ENCODE measurements at places on chromosomes 2 and 18.

- no peak for DNase-seq
Observed at GRCh38 chr2:74695663-74696062, 41.6 kb downstream of the SEMA4F start.

DNA sequence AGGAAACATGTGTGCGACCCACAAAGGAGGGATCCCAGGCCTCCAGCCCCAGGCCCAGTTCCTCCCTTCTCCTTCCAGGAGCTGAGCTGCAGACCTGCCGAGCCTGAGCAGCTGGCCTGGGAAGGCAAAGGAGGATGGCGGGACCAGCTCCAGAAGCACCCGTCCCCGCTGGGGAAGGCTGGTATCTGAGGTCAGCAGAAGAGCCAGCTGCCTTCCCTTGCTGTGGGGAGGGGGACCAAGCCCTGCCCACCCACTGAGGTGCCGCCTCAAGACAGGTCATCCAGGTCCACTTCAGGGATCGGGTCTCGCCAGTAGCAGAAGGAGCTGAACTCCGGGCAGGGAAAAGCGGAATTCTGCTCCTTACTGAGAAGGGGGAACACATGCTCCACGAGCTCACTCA, 73.2 kb downstream of the EMILIN2 start:
- no peak for DNase-seq

GRCh38 chr2:60550178-60550983, 3.1 kb downstream of the BCL11A start:
- no peak for DNase-seq

- DNase-seq = no peak
Observed at GRCh38 chr2:174699993-174700766, 64.1 kb downstream of the CHRNA1 start.

- DNase-seq = no peak
Observed at GRCh38 chr2:140136366-140136765, 1356.2 kb upstream of the NXPH2 start.

GRCh38 chr2:175737722-175738361, 264.2 kb downstream of the LNPK start:
- DNase-seq = no peak

DNA sequence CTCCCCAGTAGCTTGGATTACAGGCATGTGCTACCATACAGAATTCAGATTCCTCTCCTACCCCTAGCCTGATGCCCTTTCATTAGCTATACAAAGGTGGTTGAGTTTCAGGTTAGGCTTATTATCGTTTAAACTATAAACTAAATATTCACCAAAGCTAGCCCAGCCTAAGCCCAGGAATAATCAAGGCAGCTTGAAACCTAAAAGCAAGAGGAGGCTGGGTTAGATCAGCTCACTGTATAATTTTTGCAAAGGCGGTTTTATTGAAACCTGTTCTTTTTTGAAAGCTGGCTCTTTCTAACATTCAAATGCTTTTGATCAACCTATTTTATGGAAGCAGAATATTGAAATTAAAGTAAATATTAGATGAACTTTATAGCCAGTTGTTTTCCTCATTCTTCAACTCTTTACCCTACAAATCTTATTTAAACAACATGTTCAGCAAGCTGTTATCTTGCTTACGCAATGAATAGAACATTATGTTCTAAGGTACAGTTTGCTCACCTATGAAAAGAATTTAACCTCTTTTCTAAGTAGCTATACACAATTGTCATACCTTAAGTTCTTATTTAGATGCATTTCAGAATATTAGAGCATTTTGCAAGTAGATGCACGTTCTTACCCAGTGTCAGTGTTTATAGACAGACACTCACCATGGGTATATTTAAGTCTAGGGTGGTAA, 241.6 kb downstream of the NEDD4L start:
- DNase-seq = no peak

- no peak for DNase-seq
Observed at GRCh38 chr2:96164459-96165184, 19.4 kb upstream of the DUSP2 start.

DNA sequence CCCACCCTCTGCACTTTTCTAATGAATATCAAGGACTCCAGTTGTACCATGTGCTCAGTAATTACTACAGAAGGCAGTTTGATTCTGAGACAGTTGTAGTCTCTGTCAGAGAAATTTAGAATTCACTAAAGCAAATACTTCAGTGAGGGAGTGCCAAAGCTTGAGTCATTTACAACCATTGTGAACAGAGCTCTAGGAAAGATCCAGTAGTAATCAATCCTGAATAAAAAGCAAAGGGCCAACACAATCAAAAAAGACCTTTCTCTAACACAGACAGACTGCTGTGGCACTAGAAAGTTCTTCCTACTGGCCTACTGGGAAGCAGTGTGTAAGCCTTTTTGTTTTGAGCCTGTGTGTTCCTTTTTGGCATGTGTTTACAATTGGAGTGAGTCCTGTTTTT, 135.6 kb upstream of the UNC80 start:
- no peak for DNase-seq

DNA sequence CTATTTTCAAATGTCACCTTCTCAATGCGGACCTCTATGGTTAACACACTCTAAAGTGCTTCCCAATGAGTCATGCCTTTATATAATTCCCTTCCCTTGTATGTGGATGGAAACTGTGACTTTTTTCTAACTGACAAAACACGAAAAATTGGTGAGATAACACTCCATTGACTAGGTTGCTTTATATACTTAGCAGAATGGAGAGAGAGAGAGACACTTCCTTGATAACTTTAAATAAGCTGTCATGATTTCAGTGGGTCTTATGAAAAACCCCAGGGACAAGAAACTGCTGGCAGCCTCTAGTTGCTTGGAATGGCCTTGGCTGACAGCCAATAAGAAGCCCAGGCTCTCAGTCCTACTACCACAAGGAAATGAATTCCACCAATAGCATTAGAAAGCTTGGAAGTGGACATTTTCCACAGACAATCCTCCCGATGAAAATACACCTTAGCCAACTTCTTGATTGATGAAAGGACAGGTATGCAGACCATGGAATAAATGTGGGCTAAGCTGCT, 322.2 kb downstream of the ZNF804A start:
- DNase-seq = no peak

DNA sequence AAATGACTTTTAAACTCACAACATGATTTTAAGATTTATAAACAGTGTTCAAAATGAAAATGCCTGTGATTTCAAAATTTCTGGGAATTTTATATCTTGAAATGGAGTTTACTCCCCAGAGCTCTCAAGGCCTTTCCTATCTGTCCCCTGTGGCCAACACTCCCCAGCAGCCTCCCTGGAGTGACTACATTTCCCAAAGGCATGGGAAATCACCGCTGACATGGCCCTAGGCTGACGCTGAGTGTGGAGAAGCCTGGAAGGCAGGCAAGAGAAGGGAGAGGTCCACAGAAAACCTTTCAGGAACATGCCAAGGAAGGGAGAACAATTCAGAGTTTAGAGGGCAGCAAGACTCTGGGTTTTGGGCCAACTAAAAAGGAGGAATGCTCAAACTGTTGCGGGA, 20.2 kb upstream of the ZFP36L2 start:
- no peak for DNase-seq

DNA sequence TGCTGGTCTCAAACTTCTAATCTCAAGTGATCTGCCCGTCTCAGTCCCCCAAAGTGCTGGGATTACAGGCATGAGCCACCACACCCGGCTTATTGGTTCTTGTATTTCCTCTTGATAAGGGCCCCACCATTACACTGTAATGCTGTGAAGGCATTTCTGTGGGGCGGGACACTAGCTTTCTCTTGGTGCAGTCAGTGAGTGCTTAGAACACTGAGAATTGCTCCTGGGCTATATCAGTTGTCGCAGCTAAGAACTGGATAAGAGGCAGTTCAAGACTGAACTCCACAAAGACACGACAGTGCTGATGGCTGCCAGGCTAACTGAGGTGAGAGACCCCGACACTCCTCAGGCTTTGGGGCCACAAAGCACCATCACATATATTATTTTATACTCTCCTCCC, 2.1 kb downstream of the KHK start:
- no peak for DNase-seq

GRCh38 chr2:226891780-226892590, 56.1 kb downstream of the RHBDD1 start:
- no peak for DNase-seq

DNA sequence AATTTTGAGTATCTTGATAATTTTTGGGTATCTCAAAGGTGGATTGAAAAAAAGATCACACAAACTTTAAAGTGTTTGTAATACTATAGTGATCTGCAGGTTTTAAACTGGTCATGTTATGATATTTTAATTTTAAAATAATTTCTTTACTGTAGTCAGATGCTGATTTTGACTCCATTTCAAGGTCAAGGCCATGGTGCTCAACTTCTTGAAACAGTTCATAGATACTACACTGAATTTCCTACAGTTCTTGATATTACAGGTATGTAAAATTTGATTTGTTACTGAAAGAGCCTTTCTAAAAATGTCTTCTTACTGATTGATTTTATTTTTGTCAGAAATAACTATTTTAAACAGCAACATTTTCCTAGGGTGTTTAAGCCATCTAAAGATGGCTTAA, 33.1 kb upstream of the METAP1D start:
- DNase-seq = no peak

- DNase-seq = no peak
Observed at GRCh38 chr2:178227187-178227586, 32.9 kb downstream of the OSBPL6 start.

GRCh38 chr18:1604751-1605150, 700.1 kb downstream of the ADCYAP1 start:
- DNase-seq = no peak

GRCh38 chr2:239587841-239588240, 187.0 kb upstream of the HDAC4 start:
- no peak for DNase-seq

- DNase-seq = no peak
Observed at GRCh38 chr2:18373081-18373480, 187.4 kb downstream of the RDH14 start.

DNA sequence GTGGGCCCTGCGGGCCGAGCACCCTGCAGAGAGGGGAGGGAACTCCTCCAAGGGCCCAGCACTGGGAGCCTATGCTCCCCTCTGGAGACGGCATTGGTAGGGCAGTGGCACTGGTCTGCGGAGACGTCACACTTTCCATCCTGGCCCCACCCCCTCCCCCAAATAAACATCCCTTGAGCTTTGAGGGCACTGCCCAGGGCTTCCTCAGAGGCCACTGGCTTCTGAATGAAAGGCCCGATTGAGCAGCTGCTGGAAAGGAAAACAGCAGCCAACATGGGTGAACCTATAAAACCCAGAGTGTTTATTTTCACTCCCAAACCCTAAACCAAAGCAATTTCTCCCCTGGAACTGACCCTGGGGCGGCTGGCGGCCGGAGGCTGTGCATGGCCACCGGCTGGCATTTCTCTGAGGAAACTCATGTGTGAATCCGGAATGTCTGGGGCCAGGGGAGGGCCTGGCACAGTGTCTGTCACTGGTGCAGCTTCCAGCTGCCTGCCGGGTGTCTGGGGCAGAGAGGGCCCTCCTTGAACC, 138.9 kb downstream of the DYSF start:
- no peak for DNase-seq

DNA sequence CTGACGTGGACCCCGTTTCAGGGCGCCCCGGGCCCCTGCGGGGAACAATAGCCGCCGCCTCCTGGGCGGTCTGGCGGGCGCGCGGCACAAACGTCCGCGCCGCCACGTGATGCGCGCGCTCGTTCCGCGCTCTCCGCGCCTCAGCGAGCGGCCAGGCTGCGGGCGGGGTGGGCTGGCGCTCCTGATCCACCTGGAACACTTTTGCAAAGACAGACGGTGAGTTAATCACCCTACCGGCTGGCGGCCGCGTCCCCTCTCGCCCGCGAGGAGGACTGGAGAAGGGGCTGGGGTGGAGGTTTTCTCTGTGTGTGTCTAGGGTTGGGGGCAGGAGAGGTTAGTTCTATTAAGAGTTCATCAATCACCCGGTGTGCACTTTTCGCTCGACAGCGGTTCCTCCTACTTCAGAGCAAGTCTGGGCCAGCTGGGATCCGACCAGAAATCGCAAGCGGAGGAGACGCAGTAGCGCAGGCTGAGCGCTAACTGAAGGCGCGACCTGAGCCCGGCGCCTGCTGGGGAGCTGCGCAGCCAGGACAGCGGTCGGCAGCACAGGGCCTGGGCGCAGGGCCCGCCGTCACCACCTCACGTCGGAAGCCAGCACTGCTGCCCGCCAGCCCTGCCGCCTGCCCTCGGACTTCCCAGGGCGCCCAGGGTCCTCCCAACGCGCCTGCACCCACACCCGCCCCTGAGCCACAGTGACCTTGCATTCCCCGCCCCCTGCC, 10.3 kb upstream of the HOXD1 start:
- DNase-seq = no peak

GRCh38 chr2:182444170-182444569, 17.3 kb upstream of the PDE1A start:
- DNase-seq = no peak

DNA sequence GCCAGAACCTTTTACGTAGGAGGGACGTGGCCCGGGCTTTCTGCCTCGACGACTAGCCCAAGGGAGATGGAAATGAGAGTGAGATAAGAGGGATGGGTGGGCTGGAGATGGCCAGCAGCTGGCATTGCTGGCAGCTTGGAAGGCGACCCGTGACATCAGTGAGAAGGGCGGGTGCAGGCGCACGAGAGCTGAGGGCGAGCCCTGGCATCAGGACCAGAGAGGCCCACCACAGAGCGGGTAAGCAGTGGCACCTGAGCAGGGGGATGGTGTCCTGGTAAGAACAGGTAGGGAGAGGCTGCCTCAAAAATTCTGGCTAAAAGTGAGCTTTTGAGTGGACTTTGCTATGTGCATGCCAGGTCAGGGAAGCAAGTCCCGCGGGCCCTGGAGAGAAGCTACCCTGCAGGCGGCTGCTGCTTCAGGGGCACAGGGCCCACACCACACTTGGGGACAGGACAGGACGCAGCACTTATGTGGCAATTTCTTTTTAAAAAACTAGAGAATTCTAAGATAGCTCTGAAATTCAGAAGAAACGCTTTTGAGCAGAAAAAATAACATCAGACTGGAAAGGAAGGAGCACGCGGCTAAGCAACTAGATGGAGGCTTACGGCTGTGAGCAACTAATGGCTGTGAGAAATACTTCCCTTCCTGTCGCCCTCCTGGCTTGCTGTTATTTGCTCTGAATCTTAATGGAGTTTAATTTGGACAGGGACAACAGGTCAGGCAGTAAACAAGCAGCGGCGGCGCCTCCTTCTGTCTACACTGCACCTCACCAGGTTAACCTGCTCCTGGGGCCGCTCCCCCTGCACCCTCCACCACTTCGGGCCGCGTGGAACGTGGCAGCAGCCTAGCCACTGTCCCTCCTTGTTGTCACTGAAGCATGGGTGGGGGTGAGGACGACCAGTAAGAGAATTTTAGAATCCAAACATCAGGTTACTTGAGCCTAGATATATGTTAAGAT, 20.5 kb downstream of the THAP4 start:
- DNase-seq = no peak

DNA sequence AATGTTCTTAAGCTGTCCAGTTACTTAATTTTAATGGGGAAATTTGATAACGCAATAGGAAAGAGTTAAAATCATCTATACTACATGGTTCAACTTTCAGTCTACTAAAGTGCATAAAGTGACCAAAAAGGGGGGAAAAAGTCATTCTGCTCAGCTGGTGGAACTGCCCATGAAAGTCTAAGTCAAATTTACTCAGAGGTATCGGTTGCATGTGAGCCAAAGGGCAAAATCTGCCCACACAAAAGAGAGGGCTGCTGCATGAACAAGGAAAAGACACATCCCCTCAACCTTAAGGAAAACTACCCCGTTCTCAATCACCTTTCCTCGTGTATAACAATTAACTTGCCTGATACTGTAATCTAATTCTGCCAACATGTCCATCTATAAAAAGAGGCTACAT, 126.1 kb downstream of the TCF4 start:
- DNase-seq = no peak

- no peak for DNase-seq
Observed at GRCh38 chr18:24536834-24537233, 76.4 kb downstream of the HRH4 start.
